ENCODE measurements at places on chromosomes 4 and X. TPM values are rescaled to one million over a fixed set of nuclear protein-coding genes. Genes with fewer than 3 reads are reported as not detected.

DNA sequence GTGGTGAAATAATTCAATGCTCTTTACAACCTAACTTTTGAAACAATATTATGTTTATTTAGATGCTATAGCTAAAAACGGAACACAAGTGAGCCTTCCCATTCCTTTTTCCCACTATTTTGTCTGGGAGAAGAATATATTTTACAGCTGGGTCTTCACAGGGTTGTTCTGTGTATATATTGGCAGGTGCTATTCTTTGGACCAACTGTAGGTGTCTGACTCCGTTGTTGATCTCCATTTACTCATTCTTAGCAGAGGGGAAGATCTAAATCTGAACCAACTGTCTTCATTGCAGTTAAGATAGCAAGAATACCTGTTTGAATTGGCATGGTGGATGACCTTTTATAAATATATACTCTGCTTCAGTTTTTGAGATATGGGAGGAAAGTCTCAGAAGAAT lies 257.4 kb downstream of the CFAP299 start:
- H3K27ac ChIP-seq, result no peak overlapping the region
- no peaks in the 10 kb centered on the region for H3K36me3 ChIP-seq
- no peaks in the 10 kb centered on the region for H3K27me3 ChIP-seq
- H3K4me3 ChIP-seq, result no peak overlapping the region

DNA sequence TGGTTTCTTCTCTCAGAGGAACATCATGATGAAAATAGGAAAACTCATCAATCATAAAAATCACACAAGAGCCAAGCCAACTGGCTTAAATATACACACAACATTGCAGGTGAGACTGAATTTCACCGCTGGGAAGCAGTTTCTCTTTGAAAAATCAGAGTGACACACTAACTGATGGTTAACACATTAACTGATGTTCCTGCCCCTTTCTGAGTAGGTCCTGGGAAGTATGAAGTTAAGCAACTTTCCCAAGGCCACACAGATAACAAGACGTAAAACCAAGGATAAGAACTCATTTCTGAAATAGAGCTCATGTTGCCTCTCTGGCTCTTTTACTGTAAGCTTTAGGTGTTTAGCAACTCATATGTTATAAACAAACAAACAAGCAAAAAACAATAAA lies 813.7 kb upstream of the HS3ST1 start:
- no peak for DNase-seq
- H3K4me3 ChIP-seq, result no peak overlapping the region
- H3K27ac ChIP-seq, result no peak overlapping the region

- DNase-seq, result no peak
- H3K4me1 ChIP-seq, result no peaks in the 10 kb centered on the region
- H3K27ac ChIP-seq, result no peak overlapping the region
- no peaks in the 10 kb centered on the region for H3K27me3 ChIP-seq
- H3K4me3 ChIP-seq, result no peak overlapping the region
Measured at GRCh38 chr4:189071241-189071640, 869.4 kb upstream of the FRG1 start.

DNA sequence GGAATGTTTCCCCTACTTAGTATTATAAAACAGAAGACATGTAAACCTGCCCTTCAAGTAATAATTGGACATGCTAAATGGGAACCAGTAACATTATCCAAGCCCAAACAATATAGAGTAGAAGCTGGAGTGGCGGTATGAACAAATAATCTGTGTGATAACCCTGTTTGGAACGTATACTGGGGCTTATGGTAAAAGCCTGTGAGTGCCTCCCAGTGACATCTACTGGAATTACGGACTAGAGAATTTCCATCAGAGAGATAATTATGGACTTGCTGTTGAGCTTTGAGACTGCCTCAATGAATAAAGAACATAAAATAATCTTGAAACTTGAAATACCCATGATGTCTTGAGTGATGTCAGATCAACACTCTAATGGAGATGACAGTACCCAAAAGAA lies 406.3 kb upstream of the GRIA3 start:
- H3K27me3 ChIP-seq, result no peaks in the 10 kb centered on the region
- no peaks in the 10 kb centered on the region for H3K4me1 ChIP-seq
- no peak for DNase-seq
- H3K36me3 ChIP-seq, result no peaks in the 10 kb centered on the region
- H3K4me3 ChIP-seq, result no peak overlapping the region

- no peak for DNase-seq
- H3K4me1 ChIP-seq, result no peaks in the 10 kb centered on the region
Measured at GRCh38 chrX:1576201-1576992, 15.0 kb upstream of the AKAP17A start.

DNA sequence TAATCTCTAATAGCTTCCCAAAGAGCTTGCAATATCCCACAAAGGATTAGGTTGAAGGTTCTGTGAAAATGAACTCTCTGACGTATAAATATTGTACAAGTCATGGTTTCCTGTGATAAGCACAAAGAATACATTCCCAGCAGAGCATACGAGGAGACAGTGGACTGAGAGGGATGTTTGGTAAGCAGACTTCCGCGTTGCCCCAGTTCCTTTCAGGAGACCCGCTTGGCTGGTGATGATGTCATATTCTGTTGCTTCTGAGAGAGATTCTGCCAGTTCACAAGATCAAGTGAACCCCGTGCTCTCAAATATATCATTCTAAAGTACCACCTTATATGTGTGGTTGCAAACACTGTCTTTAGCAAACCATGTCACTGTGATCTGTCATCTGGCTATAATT lies 323.9 kb upstream of the CASK start:
- H3K4me3 ChIP-seq, result peak overlapping the region; percentile 17
- no peaks in the 10 kb centered on the region for H3K27me3 ChIP-seq
- no peak for DNase-seq
- no peaks in the 10 kb centered on the region for H3K36me3 ChIP-seq

DNA sequence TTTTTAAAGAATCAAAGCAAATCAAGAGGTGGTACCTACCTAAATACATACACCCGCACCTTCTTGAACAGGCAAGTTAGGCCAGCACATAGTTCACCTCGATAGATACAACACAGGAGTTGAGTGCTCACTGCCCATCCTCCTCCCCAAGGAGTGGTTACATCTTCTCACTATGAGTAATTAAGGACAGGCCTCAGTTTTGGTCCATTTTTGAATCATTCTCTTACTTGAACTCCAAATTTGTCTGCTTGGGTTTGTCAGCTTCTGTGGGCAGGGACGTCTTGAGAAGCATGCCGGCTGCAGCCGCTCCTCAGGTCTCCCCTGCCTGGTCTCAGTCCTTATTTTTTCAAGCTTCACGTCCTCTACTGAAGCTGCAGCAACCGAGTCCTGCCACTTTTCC lies 190.6 kb upstream of the RBPJ start:
- H3K4me3 ChIP-seq, result no peak overlapping the region
- no peak for DNase-seq
- H3K27ac ChIP-seq, result no peak overlapping the region
- H3K27me3 ChIP-seq, result no peaks in the 10 kb centered on the region
- no peaks in the 10 kb centered on the region for H3K36me3 ChIP-seq

GRCh38 chr4:178105242-178105641 lies 663.0 kb upstream of the AGA start:
- no peaks in the 10 kb centered on the region for H3K4me1 ChIP-seq

DNA sequence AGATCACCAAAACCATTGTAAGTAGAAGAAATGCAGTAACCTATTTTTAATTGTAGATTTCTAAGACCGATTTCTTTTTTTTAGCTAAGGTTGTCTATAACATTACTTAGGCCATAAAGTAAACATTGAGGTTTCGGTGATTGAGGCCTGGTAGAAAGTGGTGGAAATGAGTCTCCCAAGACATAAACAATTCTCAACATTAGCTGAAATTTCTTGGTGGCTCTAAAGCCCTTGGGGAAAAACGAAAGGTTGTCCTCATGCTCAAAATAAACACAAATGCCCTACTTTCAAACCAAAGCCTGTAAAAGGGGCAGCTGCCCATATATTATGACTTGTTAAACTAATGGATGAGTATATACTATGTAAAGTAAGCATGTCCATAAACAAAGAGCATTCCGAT lies 98.8 kb downstream of the SCFD2 start:
- no peaks in the 10 kb centered on the region for H3K4me1 ChIP-seq
- no peak for DNase-seq
- no peak overlapping the region for H3K27ac ChIP-seq
- H3K4me3 ChIP-seq, result no peak overlapping the region

DNA sequence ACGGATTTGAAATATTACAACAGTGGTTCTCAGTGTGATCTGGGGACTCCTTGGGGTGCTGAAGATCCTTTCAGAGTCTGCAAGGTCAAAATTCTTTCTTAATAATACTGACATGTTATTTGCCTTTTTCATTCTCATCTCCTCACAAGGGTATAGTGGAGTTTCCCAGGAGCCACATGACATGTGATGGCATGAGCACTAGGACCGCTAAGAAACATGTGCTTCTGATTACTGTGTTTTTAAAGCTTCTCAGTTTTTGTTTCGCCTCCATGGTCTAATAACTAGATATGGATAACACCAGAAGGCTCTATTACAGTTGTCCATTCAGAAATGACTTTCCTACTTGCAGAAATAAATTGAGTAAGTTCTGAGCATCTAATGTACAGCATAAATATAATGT lies 156.1 kb downstream of the RAB28 start:
- H3K4me3 ChIP-seq, result no peak overlapping the region
- H3K27me3 ChIP-seq, result no peaks in the 10 kb centered on the region
- H3K27ac ChIP-seq, result no peak overlapping the region

GRCh38 chr4:23814996-23815660 lies 74.7 kb downstream of the PPARGC1A start:
- no peaks in the 10 kb centered on the region for H3K36me3 ChIP-seq
- H3K4me3 ChIP-seq, result no peak overlapping the region
- H3K27ac ChIP-seq, result no peak overlapping the region
- peaks cover 12% of the 10 kb centered on the region for H3K4me1 ChIP-seq
- no peaks in the 10 kb centered on the region for H3K27me3 ChIP-seq
- no peak for DNase-seq

DNA sequence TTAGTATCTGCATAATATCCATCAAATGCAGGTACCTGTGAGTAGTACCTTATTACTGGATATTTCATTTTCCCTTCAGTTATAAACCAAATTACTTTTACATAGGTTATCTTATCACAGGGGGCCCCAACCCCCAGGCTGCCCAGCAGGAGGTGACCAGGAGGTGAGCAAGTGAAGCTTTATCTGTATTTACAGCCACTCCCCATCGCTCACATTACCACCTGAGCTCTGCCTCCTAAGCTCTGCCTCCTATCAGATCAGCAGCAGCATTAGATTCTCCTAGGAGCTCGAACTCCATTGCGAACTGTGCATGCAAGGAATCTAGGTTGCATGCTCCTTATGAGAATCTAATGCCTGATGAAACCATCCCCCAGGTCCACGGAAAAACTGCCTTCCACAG lies 6.3 kb downstream of the PRSS12 start:
- H3K4me1 ChIP-seq, result no peaks in the 10 kb centered on the region
- H3K27ac ChIP-seq, result no peak overlapping the region
- DNase-seq, result no peak
- H3K36me3 ChIP-seq, result no peaks in the 10 kb centered on the region
- H3K27me3 ChIP-seq, result no peaks in the 10 kb centered on the region

DNA sequence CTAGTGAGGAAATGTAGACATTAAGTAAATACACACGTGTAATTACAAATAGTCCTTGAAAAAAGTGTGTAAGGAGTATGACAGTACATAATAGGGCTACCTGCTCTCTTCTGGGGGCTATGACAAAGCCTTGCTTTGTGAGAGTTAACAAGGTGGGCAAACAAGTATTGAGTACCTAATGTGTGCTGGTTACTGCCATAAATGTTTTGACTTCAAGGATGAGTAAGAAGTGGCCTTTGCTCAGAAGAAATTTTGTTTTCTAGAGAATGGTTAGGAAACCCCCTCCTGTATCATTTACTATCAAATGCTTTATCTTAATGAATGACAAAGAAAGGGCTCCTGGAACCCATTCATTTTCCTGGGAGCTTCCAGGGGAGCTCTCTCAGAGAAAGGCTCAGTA lies 167.0 kb upstream of the CASK start:
- no peaks in the 10 kb centered on the region for H3K27me3 ChIP-seq
- H3K4me3 ChIP-seq, result no peak overlapping the region
- H3K4me1 ChIP-seq, result no peaks in the 10 kb centered on the region
- H3K36me3 ChIP-seq, result no peaks in the 10 kb centered on the region

GRCh38 chrX:38845426-38845825 lies 44.2 kb downstream of the MID1IP1 start:
- H3K4me3 ChIP-seq, result no peak overlapping the region
- no peaks in the 10 kb centered on the region for H3K27me3 ChIP-seq
- no peaks in the 10 kb centered on the region for H3K4me1 ChIP-seq
- no peak for DNase-seq
- no peaks in the 10 kb centered on the region for H3K36me3 ChIP-seq

DNA sequence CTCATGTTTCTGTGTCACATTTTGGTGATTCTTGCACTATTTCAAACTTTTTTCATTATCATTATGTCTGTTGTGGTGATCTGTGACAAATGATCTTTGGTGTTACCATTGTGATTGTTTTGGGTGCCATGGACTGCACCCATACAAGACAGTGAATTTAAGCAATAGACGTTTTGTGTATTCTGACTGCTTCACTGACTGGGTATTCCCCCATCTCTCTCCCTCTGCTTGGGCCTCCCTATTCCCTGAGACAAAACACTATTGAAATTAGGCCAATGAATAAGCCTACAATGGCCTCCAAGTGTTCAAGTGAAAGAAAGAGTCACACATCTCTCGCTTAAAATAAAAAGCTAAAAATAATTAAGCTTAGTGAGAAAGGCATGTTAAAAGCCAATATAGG lies 60.2 kb downstream of the BANK1 start:
- no peak overlapping the region for H3K4me3 ChIP-seq
- no peak overlapping the region for H3K27ac ChIP-seq
- no peaks in the 10 kb centered on the region for H3K4me1 ChIP-seq
- DNase-seq, result no peak

EVC2 gene
- polyA plus RNA-seq, result 0.89 TPM

MAGEA2 gene
- not detected for polyA plus RNA-seq

GRIA2 gene
- not detected for polyA plus RNA-seq

IL13RA1 gene
- polyA plus RNA-seq, result 5.8 TPM

ERCC6L gene
- polyA plus RNA-seq, result not detected

CHRDL1 gene
- polyA plus RNA-seq, result 1.3 TPM
